ENCODE measurements at places on chromosomes 6 and 20.
A peak's percentile ranks its signal among the peaks of the same experiment; 100 is the strongest.

DNA sequence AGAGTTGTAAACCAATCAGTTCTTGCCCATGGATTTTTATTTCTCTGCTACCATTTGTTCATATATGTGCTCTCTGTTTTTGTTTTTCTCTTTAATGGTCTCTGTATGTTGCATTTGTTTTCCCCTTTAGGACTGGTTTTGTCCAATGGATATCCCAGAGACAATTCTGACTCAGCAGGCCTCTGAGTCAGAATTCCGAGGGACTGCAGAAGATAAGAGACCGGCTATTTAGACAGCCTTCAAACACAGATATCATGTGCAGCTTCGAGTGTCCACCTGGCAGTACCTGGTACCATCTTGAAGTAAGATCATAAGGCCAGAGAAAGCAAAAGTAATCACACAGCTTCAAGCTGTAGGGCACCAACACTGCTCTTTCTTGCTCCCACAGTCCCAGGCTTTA, 125.5 kb downstream of the ELOVL4 start:
- peak; percentile 45 for DNase-seq

DNA sequence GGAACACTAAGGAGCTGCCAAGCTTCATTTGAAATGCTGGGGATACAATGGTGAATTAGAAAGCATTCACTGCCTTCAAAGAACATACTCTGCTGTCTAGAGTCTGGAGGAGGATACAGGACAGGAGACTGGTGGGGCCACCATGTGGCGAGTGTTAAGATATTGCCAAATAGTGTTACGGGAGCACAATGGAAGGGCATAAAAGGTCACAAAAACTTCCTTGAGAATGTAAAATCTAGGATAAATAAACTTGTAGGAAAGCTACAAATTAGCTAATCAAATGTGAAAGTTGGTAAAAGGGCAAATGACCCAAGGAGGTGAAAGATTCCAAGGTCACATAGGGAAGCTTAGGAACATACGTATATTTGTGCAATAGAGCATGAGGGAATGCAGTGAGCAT, 271.7 kb downstream of the RFPL4B start:
- DNase-seq: no peak

- no peak for DNase-seq
Measured at GRCh38 chr6:15474196-15474595, 188.6 kb downstream of the DTNBP1 start.

DNA sequence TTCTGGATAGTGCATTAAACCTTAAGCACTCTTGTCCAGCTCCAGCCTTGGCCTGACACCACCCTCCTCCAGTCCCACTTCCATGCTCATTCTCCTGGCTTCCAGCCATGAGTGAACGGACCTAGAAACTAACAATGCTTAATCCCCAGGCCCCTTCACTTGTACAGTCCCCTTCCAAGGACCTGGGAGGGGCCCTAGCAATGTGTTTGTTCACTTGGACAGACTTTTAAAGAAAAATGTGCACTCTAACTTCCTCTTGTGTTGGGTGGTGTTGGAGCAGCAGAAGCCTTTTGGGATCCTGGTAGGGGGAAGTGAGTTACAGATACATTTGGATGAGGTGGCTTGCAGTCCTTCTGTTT, 48.9 kb upstream of the CCN6 start:
- no peak for DNase-seq

- no peak for DNase-seq
Measured at GRCh38 chr6:145003145-145003544, 718.0 kb downstream of the UTRN start.

DNA sequence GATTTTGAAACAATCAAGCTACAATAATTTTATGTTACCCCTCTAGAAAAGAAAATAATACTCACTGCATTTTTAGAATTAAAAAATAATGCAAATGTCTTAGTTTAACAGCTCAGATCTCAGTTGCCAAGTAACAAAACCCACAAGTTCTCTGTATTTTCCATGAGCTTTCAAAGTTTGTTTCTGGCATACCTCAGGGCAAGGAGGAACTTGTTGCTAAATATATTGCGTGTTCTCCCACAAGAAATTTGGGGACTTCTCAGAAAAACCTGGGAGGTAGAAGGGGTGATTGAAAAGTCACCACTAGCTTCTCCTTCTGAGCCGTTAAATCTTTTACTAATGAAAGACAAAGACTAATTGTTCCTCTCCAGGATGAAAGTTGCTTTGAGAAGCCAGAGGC, 236.8 kb upstream of the MARCKS start:
- DNase-seq: no peak

GRCh38 chr6:26216359-26216885, 129.2 kb downstream of the HFE start:
- DNase-seq: peak; percentile 85

- no peak for DNase-seq
Measured at GRCh38 chr20:57584768-57585461, 24.0 kb downstream of the PCK1 start.

DNA sequence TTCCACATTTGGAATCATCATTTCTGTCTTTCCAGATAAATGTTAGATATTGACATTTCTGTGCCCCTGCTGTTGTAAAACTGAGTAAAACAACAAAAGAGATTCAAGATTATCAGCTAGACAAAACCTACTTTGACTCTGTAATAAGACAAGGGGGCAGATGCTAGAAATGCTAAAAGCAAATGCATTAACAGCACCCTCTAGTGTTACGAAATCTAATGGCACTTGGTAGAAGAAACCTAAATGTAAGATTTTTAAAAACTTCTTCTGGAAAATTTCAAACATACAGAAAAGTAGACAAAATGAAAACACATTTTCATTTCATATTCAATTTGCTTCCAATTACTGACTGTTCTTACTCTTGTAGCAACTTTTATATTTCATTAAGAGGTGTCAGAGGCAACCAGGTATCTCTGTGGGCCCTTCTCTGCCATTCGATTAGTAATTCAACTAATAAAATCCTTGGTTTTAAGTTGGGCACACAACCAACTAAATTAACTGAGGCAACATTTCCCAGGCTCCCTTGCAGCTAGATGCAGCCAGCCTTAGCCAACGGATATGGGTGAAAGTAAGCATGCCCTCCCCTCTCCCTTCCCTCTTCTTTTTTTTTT, 45.0 kb downstream of the SLC23A2 start:
- peak; percentile 58 for DNase-seq

DNA sequence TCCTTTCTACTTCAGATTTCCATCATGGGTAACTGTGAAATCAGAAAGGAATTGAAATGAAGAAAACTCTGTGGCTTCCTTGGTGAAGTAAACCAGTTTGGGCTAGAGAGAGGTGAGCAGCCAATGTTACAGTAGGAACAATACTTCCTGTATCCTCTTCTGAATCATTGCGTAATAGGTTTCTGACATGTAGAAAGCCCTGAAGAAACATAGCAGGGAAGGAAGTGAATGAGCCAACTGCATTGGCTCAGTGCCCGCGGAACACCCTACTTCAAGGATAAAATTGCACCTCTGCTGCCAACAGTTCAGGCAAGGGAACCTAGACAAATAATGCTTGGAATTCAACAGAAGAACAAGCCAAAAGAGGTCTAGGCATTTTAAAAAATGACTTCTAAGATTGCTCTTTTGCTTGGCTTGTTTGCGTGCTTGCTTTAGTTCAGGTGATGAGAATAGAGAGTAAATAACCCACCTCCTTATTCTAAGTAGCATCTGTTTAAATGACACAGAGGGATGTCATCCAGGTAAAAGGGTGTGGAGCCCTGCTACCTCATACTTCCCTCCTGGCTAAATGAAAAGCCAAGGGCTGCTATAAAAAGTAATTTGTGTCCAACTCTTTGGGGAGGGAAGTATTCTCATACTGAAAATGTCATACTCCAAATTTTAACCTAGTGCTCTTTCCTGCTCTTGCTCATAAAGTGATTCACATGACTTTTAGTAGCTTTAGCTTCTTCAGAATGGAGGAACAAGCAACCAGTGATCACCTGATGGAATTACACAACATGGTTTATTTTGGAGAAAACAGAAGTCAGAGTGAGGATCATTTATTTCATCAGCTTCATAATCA, 30.0 kb upstream of the AKIRIN2 start:
- no peak for DNase-seq

- no peak for DNase-seq
Measured at GRCh38 chr20:45338121-45339030, 9.8 kb downstream of the SDC4 start.

DNA sequence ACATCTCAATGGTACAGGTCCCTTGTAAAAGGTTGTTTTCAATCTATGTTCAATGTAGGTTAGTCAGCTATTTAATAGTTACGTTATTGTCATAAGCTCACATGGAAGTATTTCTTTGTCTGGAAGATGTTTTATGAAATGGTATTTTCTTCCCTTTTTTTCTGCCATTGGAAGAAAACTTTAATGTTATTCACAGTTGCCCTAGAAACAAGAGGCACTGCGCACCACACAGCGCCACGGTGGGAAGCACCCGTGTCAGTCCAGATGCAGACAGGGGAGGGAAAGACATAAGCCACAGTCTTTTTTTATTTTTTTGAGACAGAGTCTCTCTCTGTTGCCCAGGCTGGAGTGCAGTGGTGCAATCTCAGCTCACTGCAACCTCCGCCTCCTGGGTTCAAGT, 82.1 kb downstream of the GCNT2 start:
- DNase-seq: no peak

DNA sequence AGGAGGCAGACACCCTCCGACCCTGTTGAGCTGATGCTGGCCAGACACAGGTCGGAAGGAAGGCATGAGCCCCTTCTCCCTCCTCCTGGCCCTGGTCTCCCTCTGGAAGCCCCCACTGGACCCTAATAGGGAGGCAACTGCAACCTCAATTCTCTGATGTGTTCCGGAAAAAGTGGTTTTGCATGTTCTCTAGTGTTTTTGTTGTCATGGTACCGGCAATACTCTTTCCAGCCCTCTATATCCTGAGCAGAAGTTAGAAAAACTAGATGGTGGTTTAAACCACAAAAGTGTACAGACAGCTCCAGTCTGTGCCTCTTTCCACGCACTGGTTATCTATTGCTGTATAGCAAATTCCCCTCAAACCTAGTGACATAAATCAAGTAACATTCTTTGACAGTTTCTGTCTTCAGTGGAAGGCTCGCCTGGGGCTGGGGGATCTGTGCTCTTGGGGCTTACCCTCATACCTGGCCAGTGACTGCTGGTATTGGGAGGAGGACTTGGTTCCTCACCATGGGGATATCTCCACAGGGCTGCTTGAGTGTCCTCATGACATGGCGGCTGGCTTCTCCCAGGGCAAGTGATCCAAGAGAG, 37.0 kb downstream of the SYTL3 start:
- no peak for DNase-seq

DNA sequence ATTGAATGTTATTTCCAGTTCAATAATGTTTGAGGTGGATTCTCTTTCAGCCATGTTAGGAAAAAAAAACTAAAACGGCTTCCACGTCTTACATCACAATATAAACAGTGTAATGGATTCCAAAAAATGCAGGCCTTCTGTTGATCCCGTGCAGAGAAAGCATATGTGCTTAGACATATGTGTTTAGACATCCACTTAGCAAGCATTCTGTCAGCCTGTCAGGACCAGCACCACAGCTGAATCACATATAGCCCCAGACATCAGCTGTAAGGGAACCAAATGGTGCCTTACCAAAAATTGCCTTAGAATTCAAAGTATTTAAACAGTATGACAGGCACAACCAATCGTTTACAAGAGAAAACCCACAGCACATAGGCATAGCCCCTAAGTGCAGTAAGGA, 304.9 kb downstream of the EYA4 start:
- no peak for DNase-seq

DNA sequence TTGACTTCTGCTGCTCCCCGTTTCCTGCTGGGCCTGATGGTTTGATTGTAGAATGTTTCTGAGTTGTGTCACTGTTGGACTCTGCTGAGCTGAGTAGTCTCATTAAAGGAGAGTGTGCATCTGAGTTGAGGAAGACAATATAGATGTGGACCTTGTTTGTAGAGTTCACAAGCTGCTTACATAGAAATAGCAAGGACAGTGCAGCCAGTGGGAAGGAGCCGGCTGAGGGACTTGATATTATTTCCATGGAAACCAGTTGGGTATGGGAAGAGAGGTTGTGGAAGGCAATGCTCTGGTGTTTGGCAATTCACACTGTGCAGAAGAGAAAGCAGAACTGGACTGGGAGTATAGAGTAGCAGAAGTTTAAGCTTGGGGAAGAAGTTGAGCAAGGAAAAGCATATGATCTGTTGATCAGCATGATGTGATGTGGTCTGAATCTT, 14.8 kb downstream of the IGF2R start:
- no peak for DNase-seq

GRCh38 chr20:61980647-61981583, 84.8 kb downstream of the TAF4 start:
- DNase-seq: peak; percentile 63

DNA sequence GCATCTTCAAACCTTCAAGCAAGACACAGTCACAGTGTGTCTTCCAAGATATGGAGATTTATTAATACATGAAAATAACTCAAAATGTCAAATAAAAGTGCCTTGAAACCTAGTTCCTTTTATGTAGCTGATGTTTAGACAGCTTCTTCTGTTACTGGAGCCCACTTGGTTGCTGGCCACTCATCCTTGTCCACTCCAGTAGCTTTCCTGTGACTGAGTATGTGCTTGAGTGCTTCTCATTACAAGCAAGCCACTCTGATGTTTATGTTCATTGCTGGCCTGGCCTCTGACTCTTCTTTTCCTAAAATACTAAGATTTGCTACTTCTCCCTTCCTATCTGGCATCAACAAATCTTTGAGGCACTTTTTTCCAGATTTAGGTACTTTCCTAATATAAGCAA, 545.2 kb upstream of the MAN1A1 start:
- DNase-seq: no peak

GRCh38 chr6:42572523-42572922, 8.7 kb downstream of the UBR2 start:
- DNase-seq: no peak

DNA sequence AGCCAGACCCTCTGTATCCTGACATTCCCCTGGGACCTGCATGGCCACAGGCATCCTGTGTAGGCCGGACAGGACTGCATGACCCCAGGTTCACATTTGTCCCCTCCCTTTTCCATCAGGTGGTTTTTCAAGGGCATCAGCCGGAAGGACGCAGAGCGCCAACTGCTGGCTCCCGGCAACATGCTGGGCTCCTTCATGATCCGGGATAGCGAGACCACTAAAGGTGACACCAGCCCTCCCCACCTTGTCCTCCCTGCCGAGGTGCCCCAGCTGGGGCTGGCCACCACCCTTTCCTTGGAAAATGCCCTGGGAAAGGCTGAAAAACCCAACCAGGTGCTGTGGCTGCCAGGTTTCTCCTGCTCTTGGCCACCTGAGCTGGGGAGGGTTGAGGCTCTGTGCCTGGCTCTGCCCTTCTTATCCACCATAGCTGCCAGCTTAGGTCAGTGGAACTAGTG, 27.6 kb downstream of the HCK start:
- DNase-seq: no peak

DNA sequence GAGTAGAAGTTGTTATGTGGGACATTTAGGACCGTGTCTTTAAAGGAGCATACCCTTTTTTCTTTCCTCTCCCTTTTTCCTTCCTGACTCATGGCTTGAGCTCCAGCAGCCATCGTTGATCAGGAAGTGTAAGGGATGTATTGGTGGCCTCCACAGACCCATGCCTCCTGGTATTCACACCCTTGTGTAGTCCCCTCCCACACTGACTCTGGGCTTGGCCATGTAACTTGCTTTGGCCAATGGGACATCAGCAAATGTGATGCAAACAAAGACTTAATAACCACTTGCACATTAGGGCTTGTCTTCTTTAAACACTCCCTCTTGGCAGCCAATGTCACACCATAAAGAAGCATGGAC, 18.9 kb upstream of the SLC13A3 start:
- no peak for DNase-seq

GRCh38 chr20:24950836-24951525, 1.9 kb downstream of the CST7 start:
- no peak for DNase-seq

- DNase-seq: no peak
Measured at GRCh38 chr20:51284871-51285270, 257.6 kb downstream of the NFATC2 start.
